ENCODE measurements at places on chromosomes 16 and 17.

GRCh38 chr17:12959441-12959840, 58.4 kb downstream of the ELAC2 start:
- no peak for DNase-seq

DNA sequence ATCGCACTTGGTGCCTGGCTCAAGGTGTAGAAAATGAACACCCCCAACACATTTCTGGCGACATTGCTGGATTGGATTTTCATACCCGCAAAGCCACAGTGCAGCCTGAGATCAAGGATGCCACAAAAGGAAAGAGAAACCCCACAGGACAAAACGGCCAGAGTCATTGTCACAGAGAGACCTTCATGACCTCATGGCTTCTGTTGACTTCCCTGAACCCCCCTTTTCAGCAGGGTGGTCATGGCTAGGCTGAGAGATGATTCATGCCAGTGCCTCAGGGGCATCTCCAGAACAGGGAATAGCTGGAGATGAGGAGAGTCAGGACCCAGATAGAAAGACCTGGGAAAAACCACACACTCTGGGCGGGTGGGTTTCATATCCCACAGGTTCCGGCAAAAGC, 122.0 kb downstream of the C16orf95 start:
- no peak for DNase-seq

- no peak for DNase-seq
These were observed 15.3 kb downstream of the CCL11 start for GRCh38 chr17:34300652-34301370.

GRCh38 chr17:73261952-73262675, 434 bp upstream of the CPSF4L start:
- no peak for DNase-seq

- no peak for DNase-seq
These were observed 2.3 kb upstream of the SHISA6 start for GRCh38 chr17:11238705-11239104.

DNA sequence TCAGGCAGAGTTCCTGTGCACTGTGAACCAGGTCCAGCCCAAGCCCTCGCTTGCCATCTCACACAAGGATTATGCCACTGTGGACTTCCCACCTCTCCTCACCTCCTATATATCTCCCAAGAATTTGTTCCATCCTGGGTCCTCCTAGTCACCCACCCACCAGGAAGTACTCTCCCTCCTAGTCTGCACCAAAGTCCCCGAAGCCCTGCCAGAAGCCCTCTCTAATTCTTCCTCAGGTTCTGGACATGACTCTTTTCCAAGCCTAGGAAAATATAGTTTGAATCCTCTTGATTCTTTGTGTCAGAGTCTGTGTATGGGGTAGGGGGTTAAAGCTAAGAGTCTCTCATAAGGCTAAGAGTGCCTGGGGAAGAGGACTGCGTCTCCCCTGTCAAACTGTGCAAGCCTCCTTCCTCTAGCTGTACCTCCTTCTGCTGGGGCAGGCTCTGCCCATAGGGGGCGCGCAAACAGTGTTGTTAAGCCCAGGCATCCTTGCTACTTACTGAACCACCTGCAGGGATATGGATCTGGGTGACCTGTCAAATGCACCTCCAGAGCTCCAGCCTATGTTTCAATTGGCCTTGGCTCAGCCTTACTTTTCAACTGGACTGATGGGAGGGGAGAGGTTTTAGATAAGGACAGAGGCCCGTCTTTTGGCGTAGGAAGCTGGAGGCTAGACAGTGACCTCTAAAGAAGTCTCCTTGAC, 16.6 kb upstream of the DLX4 start:
- DNase-seq: peak; percentile 81

GRCh38 chr16:64390102-64390501, 731.8 kb downstream of the CDH11 start:
- DNase-seq: no peak

DNA sequence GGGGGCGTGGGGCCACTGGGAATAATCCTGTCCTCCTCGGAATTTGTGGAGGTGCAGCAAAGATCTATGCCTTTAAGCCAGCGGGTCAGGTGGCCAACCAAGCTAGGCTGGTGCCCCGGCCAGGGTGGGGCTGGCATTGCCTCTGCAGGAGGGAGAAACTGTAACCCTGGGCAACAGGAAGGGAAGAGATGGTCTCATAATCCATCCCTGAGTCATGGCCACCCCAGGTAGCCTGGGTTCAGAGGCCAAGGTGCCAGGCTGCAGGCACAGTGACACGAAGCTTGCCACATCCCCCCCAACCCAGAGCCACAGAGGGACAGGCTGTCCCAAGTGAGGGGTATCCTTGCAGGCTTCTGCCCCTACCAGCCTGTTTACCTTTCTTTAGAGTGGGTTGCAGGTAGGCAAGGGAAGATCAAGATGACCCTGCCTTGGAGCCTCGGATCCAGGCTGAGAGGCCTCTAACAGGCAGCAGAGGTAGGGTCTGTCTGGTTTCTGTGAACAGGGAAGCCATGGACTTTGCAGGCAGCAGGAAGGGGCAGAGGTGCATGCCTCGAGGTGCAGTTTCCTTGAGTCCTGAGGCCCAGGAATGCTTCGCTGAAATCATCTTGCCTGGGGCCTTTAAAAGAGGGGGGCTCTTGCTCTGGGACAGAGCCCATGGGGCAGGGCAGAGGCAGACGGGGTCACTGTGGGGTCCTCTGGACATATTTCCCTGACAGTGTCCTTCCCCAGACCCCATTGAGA, 4.0 kb downstream of the LASP1 start:
- no peak for DNase-seq
